CD4-positive, alpha-beta T cell treated with Interleukin-10 for 1 hour (primary cell): ENCODE measurements at places on chromosomes 5 and 9.
A peak's percentile ranks its signal among the peaks of the same experiment; 100 is the strongest.

DNA sequence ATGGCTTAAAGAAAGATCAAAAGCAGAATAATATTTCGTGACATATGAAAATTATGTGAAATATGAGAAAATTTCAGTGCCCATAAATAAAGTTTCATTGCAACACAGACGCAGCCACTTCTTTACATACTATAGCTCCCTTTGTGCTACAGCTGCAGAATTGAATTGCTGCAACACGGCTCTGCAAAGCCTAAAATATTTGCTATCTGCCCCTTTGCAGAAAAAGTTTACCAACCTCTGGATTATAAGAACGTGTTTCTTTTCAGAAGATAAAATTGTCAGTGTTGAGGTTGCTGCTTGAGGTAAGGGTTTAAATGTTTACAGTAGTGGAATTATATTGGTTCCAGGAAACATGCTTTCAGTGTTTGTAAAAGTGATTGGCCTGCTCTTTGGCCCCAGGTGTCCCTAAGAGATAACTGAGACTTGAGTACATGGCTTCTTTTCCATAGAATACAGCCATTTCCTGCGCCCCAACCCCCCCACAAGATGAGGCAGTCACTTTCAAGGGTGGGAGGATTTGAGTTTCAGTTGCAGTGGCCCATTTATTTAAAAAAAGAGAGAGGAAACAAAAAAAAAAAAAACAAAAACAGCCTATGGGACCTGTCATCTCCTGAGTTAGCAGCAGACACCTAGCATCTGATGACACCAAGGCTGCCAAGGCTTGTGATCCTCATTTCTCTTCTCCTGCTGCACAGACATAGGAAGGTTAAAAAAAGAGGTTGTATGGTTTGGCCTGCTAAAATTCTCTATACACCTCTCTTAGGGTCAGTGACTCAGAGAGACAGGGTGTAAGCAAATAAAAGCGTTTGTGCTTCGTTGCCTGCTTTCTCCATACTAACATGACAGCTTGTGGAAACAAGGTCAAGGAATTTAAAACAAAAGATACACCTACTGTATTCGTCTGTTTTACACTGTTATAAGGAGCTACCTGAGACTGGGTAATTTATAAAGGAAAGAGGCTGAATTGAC lies 28.0 kb upstream of the HTR4 start:
- no peak for DNase-seq

DNA sequence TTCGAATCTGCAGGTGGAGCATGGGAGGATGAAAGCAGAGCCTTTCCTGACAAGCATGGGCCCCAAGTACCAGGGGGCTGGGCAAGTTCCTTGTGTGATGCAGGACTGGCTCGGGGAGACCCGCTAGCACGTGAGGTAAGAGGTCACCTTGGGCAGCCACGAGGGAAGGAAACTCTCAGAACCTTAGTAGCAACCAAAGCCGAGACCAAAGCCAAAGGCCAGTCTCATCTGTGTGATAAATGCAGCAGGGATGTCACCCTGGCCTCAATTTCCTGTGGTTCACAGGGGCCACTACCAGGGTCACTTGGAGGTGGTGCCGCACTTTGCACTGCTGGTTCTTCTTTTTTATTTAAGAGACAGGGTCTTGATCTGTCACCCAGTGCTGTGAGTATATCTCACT lies 39.5 kb downstream of the PRRT1B start:
- DNase-seq = no peak

- no peak for DNase-seq
Measured at GRCh38 chr5:136205061-136205702, 12.2 kb upstream of the SMIM32 start.

DNA sequence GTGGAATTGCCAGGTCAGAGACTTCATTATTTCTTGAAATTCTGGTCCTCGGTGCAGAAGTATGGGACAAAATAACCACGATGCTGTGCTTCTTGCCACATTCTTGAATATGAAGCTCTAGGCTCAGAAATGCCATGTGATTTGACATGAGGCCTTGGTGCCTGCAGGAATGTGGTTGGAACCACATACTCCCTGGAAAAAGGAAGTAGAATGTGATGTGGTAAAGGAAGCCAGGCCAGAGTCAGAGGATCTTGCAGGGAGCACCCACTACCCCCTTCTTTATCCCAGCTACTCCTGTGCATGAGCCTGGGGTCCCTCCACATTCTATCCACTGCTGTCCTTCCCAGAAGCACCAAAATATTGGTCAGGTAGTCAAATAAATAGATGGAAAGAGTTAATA lies 80.9 kb downstream of the FOXD1 start:
- no peak for DNase-seq

DNA sequence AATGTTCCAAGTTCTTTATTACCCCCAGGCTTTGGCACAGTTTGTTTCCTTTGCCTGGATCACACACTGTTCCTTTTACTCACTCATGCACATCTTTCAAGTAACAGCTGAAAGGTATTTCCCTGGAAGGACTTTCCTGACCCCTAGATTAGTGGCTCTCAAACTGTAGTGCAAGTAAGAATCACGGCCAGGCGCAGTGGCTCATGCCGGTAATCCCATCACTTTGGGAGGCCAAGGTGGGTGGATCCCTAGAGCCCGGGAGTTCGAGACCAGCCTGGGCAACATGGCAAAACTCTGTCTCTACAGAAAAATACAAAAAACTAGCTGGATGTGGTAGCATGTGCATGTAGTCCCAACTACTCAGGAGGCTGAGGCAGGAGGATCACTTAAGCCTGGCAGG lies 19.1 kb upstream of the DELE1 start:
- DNase-seq = no peak

DNA sequence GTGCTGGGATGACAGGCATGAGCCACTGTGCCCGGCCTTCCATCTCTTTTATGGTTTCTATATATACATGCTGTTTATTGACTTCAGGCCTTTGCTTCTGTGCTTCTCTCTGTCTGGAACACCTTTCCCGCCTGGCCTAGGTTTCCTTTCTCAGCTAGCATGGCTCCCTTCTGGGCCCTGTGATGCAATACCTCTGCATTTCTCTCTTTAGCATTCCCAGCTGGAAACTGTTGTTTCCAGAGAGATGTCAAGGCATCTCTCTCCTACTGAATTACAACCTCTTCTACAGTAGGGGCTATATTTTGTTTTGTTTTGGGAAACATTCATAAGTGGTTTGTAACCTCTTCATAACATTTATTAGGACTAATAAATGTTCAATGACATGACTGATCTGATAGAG lies 57.1 kb downstream of the RPS23 start:
- no peak for DNase-seq

DNA sequence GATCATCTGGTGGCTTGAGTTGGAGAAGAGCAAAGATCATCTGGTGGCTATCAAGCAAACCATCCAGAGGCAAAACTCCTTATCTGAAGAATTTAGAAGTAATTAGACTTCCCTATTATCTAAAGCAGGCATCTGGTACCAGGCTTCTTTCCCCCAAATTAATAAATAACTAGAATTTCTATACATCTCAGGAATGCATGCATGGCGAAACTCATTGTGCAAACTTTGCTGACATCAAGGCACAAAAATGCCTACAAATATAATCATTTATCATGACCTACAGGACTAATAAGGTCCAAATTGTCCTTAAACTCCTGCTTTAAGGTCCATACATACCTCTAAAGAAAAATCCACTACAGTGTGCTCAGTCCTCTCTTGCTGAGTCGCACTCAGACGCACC lies 6.0 kb downstream of the OR13D1 start:
- DNase-seq = no peak

DNA sequence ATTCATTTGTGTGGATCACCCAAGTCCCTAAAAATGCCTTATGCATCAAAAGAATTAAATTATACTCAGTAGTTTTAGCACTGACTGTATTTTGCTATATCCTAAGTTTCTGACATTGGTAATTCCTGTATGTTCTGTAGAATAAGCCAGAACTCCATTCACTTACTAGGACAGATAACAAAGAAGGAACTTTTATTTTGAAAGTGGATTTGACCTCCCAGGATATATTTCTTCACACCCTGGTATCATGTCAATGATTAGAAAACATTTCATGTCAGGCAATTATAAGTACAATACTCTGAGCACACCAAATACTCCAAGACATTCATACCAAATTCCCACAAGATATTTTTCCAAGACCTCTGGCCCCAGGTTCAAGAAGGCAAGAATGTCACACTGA lies 28.7 kb upstream of the MYOT start:
- DNase-seq = no peak

DNA sequence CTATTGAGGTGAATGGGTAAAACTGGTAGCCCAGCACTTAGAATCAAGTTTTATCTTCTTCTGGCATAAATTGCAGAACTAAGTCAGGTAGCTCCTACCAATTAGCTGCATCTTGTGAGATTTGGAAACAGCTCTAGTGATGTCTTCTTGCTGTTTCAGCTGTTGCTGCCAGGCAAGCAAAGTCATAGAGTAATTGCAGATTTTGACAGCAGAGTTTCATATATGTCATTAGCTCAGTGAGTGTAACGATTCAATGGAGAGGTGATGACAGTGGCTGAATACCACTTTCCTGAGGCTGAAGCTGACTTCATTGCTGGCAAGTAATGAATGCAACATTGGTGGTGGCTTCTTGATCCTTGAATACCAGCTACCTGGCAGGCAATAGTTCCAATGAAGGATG lies 1109.7 kb upstream of the CDH18 start:
- DNase-seq = no peak

DNA sequence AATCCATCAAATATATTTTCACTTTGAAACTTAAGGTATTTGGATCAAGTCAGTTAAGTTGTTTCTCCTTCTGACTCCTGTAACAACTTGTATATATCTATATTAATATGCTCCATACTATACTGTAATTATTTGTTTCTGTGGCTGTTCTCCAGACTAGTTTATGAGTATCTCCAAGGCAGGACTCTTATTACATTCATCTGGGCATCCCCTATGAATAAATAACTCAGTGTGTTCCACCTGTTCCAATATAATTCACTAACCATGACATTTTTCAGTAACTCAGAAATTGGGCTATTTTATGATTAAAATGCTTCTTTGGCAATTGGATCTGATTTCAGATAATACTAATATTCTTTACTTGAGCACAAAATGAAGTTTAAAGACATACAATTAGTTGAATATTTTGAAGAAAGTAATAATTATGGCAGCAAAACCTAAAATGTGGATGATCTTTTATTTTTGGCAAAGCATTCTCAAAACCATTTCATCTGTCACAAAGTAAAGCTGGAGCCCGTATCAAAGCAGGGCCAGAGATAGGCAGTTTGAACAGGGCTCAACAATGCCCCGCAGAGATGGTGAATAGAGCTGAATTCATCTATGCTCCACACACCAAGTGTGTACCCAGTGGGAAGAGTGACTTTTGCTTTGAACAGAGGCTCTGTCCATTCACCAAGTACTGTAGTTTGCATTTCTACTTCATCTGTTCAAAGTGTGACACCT lies 314.3 kb downstream of the PDE4D start:
- no peak for DNase-seq

DNA sequence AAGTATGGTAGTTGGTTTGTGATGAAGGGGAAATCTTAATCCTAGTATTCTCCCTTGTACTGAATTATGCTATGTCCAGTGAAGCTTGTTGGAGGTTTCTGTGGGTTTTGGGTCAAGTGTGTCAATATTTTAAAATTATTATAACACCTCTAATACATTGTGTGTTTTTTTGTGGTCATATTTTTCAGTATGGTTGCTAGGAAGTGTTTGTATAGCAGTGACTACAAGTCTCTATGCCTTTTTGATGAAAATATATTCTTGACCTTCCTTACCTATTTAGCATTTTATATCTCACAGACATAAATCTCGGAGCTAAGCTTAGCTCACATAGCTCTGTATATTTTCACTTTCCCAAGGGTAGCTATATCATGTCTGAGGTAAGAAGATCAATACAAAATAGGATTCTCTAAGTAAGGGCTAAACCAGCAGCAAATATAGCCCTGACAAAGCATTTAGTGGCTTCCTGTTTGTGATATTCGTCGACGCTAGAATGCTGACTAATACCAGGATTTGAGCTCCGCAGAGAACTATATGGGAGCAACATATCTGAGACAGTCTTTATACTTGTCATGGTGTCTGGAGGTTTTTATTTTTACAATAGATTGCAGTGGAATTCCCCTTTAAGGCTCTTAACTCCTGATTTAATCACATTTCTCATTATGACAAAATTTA lies 82.3 kb downstream of the MACIR start:
- peak; percentile 6 for DNase-seq

DNA sequence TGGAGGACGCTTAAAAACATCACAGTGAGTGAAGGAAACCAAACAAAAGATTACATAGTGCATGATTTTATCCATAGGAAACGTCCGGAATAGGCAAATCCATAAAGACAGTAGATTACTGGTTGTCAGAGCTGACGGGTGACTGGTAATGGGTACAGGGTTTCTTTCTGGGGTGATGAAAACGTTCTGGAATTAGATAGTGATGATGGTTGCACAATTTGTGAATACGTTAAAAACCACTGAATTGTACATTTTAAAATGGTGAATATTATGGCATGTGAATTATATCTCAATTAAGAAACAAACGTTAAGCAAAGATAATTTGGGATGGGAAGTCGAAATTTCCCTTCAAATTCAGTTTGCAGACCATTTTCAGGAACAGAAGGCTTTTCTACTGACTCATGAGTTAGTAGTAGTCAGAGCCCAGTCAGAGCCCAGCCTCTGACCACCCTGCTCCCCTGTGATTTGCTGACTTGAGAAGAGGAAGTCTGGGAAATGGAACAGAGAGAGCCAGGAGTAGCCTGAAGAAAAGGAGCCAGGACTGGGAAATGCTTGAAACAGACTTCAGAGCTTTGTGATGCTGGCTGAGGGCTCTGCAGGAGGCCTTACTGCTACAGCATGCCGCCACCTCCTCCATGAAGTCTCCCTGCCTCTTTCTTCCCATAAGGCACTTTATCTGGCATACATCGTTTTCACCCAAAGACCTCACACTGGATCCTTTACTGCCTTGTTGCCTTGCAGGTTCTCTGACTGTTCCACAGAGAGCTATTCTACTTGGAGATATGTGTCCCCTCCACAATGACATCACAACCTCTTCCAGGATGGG lies 46.4 kb upstream of the CTNNA1 start:
- DNase-seq = no peak

DNA sequence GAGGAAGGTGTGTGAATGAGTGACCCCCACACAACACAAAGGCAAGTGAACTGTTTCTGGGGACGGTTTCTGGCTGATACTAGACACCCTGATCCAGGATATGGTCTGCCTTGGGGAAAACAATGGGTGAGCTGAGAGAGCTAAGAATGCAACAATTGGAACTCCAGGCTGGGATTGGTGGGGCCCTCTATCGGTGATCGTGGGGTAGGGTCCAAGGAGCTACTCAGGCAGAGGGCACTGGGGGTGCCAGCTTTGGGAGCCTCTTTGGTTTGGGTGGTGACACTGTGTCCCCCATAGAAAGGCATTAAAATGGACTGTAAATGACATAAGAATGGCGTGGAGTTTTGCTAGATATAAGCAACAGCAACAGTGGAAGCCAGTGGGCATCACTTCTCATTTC lies 439.1 kb downstream of the DMAC1 start:
- no peak for DNase-seq
